NCI-H748 treated with DMSO at 0.1 percent for 48 hours (cell line): ENCODE measurements at places on chromosomes 7 and 10.
A peak's percentile ranks its signal among the peaks of the same experiment; 100 is the strongest.

DNA sequence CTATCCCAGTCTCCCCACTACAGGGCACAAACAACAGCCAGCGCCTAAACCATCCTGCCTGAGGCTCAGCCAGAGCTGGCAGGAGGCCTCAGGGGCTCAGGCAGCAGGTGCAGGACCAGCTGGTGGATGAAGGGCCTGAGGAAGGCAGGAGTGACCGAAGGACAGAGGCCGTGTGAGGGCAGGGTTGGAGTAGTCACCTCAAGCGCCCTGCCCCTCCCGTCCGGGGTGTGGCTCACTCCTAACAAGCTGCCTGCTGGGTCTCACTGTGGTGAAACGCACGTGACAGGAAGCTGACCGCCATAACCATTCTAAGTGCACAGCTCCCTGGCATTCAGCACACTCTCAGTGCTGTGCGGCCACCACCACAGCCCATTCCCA lies 281.1 kb downstream of the ELFN1 start:
- DNase-seq = peak; percentile 38

DNA sequence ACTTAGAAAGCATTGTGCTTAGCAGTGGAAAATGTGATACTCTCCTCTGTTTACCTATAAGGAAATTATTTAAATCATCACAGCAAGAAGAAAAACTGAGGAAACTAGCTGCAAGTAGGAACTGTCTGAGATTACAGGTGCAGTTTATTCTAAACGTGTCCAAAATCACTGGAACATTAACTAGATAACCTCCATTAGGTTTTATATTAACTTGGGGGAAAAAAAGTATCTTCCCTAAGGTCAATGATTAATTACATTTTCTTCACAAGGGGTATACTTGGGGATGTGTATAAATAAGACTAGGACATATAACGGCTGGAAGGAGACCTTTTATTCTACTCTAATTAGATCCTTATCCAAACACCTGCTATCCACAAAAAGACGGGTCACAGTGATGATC lies 3.7 kb downstream of the GOT1 start:
- no peak for DNase-seq

DNA sequence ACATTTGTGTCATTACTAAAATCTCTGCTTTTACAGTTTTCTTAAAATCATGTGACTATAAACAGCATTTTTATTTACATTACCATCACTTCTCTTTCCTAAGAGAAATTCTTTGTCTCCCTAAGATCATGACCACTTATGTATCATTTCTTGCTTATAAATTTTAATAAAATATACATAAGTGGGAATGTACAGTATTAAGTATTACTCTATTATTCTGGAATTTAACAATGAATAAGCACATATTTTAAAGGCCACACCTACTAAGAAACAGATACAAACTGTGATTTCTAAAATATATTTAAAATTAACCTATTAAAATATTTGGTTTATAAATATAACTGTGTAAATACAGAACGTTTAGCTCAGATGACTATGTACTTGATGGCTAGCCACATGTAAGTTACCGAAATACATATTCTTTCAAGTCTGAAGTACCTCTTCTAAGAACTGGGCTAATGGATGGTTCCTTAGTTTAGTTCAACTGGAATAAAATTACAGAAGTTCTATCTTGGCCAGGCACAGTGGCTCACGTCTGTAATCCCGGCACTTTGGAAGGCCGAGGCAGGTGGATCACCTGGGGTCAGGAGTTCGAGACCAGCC lies 33.3 kb upstream of the PTPRN2 start:
- no peak for DNase-seq

- no peak for DNase-seq
Measured at GRCh38 chr10:62763155-62763554, 41.4 kb upstream of the ADO start.

DNA sequence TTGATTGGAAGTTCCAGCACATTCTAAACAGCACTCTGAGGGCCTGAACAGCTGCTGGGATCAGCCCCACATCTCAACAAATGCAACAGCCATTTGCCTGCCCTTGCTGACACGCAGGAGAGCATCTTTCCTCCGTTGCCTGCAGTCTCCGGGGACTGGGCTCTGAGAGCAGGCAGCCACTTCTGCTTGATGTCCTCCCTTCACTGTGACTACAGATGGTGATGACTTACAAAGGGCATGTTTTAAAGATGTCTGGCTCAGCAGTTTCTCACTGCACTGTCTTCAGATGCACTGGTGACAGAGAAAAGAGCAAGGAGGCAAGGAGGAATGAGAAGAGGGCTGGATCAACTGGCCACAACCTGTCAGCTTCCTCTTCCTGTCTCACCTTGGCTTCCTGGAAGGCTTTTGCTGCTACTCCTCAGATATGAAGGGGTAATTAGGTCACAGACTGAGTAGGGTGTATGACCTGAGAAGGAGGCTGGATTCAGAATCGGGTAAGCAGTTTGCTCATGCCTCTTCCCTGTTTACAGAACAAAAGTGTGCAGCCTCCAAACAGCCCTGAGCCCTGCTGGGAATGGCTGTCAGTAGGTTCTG lies 143.5 kb upstream of the GHITM start:
- no peak for DNase-seq

GRCh38 chr10:74238031-74238431 lies 87.0 kb downstream of the ADK start:
- DNase-seq = no peak

DNA sequence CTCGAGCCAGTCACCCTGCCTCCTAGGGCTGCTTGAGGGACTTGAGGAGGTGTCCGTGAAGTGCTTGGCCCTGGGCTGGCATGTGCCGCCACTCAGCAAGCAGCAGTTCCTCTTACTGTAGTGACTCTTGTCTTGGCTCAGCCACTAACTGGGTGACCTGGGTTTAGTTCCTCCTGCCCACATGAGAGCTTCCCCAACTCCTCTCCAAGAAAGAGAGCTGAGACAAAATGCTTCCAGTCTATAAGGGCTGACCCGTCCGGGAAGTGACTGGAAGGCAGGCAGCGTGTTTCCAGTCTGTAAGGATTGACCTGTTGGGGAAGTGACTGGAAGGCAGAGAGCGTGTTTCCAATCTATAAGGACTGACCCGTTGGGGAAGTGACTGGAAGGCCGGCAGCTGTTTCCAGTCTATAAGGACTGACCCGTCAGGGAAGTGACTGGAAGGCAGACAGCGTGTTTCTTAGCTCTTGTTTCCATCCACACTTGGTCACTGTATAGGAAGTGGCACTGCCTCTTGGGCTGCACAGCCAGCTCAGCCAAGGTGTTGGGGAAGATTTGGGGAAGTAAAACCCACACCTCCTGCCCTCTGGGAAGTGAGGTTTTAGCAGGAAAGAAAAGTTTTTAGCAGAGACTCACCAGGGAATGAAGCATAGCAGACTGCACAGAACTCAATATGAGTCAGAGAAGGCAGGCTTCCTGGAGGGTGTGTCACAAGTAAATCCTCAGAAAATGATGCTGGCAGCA lies 53.3 kb upstream of the PPIF start:
- no peak for DNase-seq

- no peak for DNase-seq
Measured at GRCh38 chr10:117312430-117312829, 62.8 kb downstream of the PDZD8 start.

DNA sequence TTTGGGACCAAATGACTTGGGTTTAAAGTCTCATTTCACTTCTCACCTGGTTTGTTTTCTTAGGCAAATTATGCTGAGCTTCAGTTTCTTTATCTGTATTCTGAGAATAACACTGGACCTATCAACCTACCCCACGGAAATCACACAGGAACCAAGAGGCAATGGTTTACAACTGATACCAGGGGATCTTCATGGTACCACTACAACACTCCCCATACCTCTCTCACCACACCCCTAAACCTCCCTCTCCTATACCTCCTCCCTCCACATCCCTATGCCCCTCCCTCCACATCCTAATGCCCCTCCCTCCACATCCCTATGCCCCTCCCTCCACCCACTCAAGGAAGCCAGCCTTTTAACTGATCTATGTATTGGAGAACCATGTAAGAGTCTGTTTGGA lies 9.9 kb downstream of the FAM204A start:
- no peak for DNase-seq

DNA sequence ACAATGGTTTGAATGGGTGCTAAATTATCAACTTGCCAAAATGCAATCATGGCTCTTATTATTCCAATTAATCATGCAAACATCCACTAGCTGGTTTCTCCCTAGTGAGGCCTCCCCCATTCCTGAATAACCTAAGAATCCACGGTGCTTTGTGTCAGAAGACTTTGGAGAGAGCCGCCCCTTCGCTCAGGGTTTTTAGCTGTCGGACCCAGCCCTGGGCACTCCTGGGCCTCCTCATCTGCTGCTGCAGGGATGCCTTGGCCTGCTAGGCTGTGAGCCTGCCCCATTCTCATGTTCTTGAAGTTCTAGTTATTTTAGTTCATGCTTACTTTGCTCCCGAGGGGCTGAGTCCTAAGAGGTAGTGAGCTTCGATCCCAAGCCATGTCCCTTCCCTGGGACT lies 34.1 kb upstream of the SFRP5 start:
- no peak for DNase-seq

GRCh38 chr7:149854611-149855360 lies 16.6 kb downstream of the ZNF862 start:
- DNase-seq = peak; percentile 35

DNA sequence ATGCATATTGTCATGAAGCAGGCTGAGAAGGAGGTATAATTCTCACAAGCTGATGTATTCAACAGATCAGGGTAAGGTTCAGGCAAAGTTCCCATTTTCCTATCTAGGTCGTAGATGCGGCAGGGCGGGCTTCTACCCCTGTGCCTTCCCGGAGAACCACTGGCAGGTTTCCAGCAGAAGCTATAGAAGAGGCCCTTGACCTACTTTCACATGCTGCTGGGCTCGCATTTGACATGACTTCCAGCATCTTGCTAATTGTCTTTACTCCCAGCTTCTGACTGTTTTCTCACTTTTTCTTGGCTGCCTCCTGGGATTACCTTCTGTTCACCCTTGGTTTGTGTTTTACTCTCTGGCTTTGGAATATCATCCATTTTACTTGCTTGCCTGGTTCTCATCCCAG lies 32.6 kb upstream of the ORC5 start:
- DNase-seq = no peak

DNA sequence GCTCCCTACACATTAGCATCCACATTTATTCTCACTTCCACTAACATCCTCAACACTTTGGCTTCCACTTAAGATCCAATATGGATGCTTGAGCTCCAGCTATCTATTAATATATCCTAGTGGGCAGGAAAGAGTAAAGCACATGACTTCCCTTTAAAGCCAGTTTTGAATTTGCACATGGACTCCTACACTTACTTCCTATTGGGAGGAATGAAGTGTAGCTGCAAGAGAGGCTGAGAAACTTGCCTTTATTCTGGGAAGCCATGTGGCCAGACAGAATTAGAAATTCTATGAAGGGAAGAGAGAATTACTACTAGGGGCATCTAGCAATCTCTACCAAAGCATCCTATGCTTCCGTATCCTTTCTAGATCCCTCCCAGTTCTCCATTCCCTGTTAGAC lies 3.0 kb upstream of the TSPAN14 start:
- no peak for DNase-seq

DNA sequence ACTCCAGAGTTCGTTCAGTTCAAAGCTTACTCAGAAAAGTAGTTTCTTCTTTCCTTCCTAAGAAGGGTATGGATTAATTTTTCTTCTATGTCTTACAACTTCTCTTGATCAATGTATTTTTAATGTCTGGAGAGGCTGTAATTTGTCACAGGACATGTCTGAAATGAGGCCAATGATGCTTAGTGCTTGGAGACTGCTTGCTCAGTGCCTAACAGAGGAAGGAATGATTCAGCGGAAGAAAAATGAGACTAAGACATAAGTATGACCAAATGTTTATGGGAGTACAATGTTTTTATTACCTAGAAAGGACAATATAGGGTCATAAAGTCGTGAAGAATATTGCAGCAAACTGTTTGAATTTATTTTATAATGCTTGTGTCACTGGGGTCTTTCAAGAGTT lies 43.3 kb downstream of the GPR37 start:
- no peak for DNase-seq

DNA sequence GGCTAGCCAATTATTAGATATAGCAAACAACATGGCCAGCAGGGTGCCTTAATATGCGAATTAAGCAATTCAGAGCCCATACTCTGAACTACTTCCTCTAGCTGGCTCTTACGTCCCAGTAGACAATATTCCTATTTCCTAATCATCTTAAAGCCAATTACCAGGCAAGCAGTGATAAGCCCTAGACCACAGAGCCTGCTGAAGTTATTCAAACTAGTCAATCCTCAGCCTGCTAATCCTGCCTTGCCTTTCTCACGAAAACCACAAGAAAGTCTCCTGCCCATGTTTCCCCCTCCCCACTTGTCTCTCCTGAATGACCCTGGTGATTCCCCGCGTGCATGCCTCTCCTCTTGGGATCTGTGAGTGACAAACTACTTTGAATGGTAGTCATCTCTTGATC lies 86.8 kb upstream of the CACNA2D1 start:
- no peak for DNase-seq

DNA sequence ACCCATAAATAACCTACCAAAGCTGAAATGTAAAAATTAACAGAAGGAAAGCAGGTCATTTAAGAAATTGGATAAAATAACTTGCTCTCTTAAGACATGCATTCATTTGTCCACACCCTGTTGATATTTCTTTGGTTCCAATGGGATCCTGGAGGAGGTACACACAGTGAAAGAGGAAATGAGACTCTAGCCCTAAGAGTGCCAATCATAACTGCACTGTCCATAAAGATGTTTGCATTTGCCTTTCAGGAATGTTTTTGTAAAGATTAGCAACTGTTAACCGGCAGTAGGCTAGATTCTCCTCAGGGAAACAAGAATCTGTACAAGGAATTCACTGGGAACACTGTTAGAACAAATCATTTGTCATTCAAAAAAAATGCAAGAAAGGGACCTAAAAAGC lies 61.0 kb downstream of the MEOX2 start:
- no peak for DNase-seq

DNA sequence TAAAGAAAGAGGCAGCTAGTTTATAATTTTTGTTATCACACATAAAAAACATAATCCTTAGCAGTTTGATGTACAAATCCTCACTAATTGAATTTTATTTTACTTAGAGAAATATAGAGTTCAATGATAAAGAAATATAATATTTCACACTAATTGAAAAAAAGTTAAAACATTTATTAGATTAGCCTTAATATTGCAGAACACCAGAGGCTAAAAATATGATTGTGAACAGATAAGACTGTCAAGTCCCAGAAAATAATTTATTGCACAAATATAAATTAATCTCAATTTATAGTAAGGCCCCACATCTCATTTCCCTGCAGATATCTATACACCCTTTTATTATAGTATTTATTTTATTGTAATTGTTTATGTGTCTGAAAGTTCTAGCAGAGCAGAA lies 690.8 kb upstream of the PHF14 start:
- no peak for DNase-seq

DNA sequence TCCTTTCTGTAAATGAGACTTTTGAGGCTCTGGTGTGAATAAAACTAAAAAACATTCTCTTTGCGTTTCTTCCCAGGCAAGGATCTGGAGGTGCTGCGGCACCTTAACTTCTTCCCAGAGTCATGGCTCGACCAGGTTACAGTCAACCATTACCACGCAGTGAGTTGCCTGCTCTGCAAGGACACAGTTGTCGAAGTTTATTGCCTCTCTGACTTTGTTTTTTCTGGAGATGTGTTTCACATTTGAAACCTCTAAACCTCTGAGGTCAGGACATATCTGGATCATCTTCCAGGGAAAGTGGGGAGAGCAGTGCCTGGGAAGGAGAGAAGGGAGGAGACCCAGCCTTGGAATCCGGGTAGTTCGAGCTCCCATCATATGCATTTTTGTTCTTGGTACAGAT lies 43.4 kb upstream of the PLEKHA1 start:
- DNase-seq = no peak

GRCh38 chr7:69781412-69781846 lies 183.2 kb downstream of the AUTS2 start:
- no peak for DNase-seq

- DNase-seq = peak; percentile 68
Measured at GRCh38 chr7:127525866-127526480, 59.4 kb downstream of the GCC1 start.
